ENCODE measurements at places on chromosomes 11 and 22.

- peak; percentile 8 for DNase-seq
Measured at GRCh38 chr11:13669544-13670488, 1.3 kb downstream of the FAR1 start.

DNA sequence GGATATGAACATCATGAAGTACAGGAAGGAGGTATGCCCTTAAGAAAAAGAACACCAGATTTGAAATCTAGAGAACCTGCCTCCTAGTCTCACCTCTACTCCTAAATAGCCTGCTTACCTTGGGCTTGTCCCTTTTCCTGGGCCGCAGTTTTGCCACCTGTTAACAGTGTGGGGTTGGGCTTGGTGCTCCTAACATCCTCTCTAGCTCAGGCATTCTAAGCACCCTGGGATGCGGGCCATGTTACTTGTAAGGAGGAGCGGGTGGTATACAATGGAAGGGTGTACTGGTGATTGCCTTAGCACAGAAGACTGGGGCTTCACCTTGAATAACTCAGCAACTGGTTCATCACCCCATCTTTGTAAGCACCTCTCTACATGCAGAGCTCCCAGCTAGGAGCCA, 48.7 kb downstream of the TIMP3 start:
- DNase-seq, result no peak

- peak; percentile 79 for DNase-seq
Measured at GRCh38 chr11:63567044-63567840, 4.1 kb upstream of the PLAAT2 start.

- DNase-seq, result no peak
Measured at GRCh38 chr11:8230178-8230859, 33.4 kb downstream of the LMO1 start.

- no peak for DNase-seq
Measured at GRCh38 chr11:84854498-84854880, 772.7 kb downstream of the DLG2 start.
